ENCODE measurements at places on chromosomes 2 and 18. TPM values are rescaled to one million over a fixed set of nuclear protein-coding genes. Genes with fewer than 3 reads are reported as not detected.

Gene EPHA4
- total RNA-seq: 20.4 TPM

Gene UNC80
- total RNA-seq: not detected

Gene SMARCAL1
- total RNA-seq: 22.1 TPM

Gene ZNF804A
- 0.68 TPM for total RNA-seq

GRCh38 chr2:13725945-13726344 is 906.6 kb upstream of the LRATD1 start:
- H3K36me3 ChIP-seq: no peaks in the 10 kb centered on the region
- DNase-seq: no peak
- H3K27ac ChIP-seq: no peak overlapping the region
- no peaks in the 10 kb centered on the region for H3K4me1 ChIP-seq
- no peak overlapping the region for H3K4me3 ChIP-seq
- H3K27me3 ChIP-seq: no peaks in the 10 kb centered on the region

DNA sequence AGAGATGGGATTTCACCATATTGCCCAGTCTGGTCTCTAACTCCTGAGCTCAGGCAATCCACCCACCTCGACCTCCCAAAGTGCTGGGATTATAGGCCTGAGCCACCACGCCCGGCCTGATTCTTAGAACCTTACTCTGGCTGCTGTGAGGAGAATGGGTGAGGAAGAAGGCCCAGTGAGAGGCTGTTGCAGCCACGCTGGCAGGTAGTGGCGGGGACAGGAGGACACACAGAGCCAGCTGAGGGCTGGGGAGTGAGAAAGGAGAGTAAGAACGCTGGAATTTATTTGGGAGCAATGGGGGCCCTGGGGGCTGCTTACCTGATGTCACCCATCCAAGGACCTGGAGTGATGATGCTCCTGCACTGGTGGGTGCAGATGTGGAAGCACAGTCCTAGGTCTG is 153.8 kb upstream of the SIX3 start:
- no peak overlapping the region for H3K4me3 ChIP-seq
- no peaks in the 10 kb centered on the region for H3K27me3 ChIP-seq
- no peaks in the 10 kb centered on the region for H3K36me3 ChIP-seq
- no peaks in the 10 kb centered on the region for H3K4me1 ChIP-seq
- DNase-seq: no peak

- H3K27me3 ChIP-seq: no peaks in the 10 kb centered on the region
- no peak overlapping the region for H3K4me3 ChIP-seq
- H3K27ac ChIP-seq: no peak overlapping the region
- no peaks in the 10 kb centered on the region for H3K36me3 ChIP-seq
- no peaks in the 10 kb centered on the region for H3K4me1 ChIP-seq
Measured at GRCh38 chr2:60517446-60517845, 36.0 kb downstream of the BCL11A start.

DNA sequence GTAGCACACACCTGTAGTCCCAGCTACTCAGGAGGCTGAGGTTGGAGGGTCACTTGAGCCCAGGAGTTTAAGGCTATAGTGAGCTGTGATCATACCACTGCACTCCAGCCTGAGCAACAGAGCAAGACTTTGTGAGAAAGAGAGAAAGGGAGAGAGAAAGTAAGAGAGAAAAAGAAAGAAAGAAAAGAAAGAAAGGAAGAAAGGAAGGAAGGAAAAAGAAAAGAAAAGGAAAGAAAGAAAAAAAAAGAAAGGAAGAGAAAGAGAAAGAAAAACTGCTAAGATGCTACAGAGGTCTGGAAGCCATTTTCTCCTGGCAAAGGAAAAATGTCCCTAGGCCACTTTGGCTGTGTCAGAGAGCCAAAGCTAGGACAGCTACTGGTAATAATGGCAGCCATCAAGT is 30.6 kb downstream of the DRC1 start:
- no peaks in the 10 kb centered on the region for H3K4me1 ChIP-seq
- no peak for DNase-seq
- H3K36me3 ChIP-seq: no peaks in the 10 kb centered on the region

DNA sequence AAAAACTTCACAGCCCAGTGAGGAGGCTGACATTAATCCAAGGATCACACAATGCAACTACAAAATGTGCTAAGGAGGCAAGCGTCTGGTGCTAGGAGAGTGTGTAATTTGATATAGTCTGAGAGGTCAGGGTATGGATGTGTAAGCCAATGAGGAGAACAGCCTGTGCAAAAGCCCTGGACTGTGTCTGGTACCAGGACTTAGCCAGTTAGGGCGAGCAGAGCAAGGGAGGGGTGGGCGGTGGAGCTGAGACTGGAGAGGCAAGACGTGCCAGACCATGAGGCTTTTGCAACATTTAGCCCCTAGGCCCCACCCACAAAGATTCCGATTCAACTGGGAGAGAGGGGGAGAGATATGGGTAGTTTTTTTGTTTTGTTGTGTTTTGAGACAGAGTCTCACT is 33.5 kb upstream of the SPRED2 start:
- no peaks in the 10 kb centered on the region for H3K36me3 ChIP-seq
- H3K4me1 ChIP-seq: no peaks in the 10 kb centered on the region
- no peak overlapping the region for H3K4me3 ChIP-seq
- no peak for DNase-seq
- H3K27ac ChIP-seq: no peak overlapping the region

GRCh38 chr2:75497256-75497655 is 63.5 kb downstream of the EVA1A start:
- H3K4me1 ChIP-seq: no peaks in the 10 kb centered on the region
- no peak overlapping the region for H3K4me3 ChIP-seq
- H3K36me3 ChIP-seq: no peaks in the 10 kb centered on the region
- H3K27ac ChIP-seq: no peak overlapping the region

- no peak for DNase-seq
- H3K27me3 ChIP-seq: no peaks in the 10 kb centered on the region
- no peaks in the 10 kb centered on the region for H3K36me3 ChIP-seq
Measured at GRCh38 chr2:191441496-191442214, 196.5 kb downstream of the MYO1B start.

DNA sequence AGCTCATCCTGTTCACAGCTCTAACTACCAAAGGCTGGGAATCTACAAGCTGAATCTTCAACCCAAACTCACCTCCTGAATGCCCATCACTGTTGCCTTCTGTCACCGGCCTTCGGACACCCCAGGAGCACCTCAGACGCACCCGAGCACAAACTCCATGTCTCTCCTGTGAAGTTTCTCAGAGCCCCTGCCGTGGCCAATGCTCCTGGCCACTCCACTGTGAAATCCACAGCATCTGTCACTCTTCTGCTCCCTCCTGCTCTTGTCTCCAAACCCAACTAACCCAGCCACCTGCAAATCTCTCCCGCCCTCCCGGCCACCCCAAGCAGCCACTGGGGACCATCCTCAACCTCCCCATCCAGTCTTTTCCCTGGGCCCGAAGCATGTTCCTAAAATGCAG is 457.9 kb upstream of the SALL3 start:
- H3K36me3 ChIP-seq: no peaks in the 10 kb centered on the region
- DNase-seq: no peak
- H3K4me3 ChIP-seq: no peak overlapping the region
- no peak overlapping the region for H3K27ac ChIP-seq

Gene TACR1
- 6.0 TPM for total RNA-seq

- no peak for DNase-seq
- no peak overlapping the region for H3K27ac ChIP-seq
- H3K27me3 ChIP-seq: no peaks in the 10 kb centered on the region
- H3K4me1 ChIP-seq: peaks cover 5% of the 10 kb centered on the region
- no peaks in the 10 kb centered on the region for H3K36me3 ChIP-seq
- no peak overlapping the region for H3K4me3 ChIP-seq
Measured at GRCh38 chr2:176518823-176519222, 249.6 kb downstream of the MTX2 start.

DNA sequence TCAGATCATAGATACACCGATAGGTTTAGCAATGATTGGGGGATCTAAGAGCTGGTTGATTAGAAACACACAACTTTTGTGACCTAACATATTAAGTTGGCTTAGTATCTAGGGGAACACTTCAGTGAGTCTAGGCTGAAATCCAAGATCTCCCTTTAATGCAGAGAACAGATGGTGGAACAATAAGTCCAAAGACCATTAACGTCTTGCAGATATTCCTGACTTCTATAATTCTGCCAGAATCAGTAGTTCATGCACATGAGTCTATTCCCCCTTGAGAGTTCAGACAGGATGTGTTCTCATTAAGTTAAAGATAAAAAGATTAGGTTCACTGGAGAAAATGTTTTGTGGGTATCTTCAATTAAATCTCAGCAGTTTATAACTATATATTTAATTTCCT is 506.5 kb downstream of the TSN start:
- no peak for DNase-seq
- H3K36me3 ChIP-seq: no peaks in the 10 kb centered on the region
- no peak overlapping the region for H3K27ac ChIP-seq
- H3K4me3 ChIP-seq: no peak overlapping the region
- H3K4me1 ChIP-seq: no peaks in the 10 kb centered on the region

Gene ATP6V1C2
- total RNA-seq: not detected

Gene CLEC4F
- 0.54 TPM for total RNA-seq

DNA sequence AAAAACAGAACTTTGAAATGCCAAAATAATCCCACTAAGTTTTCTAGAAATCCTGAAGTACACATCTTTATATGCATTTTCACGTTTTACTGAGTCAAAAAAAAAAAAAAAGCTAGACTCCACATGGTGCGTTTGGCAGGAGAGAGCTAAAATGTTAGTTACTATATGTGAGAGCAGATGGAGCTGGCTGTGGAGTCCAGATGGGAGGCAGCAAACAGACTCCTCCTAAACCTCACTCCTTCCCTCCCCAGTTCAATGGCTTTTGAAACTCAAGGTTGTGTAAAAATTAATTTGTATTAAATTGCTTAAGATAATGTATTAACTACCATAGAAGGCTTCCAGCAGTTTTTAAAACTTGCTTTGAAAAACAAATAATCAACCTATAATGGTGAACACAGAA is 248.8 kb downstream of the AGPS start:
- no peak overlapping the region for H3K27ac ChIP-seq
- no peaks in the 10 kb centered on the region for H3K27me3 ChIP-seq
- no peak overlapping the region for H3K4me3 ChIP-seq
- H3K4me1 ChIP-seq: no peaks in the 10 kb centered on the region

DNA sequence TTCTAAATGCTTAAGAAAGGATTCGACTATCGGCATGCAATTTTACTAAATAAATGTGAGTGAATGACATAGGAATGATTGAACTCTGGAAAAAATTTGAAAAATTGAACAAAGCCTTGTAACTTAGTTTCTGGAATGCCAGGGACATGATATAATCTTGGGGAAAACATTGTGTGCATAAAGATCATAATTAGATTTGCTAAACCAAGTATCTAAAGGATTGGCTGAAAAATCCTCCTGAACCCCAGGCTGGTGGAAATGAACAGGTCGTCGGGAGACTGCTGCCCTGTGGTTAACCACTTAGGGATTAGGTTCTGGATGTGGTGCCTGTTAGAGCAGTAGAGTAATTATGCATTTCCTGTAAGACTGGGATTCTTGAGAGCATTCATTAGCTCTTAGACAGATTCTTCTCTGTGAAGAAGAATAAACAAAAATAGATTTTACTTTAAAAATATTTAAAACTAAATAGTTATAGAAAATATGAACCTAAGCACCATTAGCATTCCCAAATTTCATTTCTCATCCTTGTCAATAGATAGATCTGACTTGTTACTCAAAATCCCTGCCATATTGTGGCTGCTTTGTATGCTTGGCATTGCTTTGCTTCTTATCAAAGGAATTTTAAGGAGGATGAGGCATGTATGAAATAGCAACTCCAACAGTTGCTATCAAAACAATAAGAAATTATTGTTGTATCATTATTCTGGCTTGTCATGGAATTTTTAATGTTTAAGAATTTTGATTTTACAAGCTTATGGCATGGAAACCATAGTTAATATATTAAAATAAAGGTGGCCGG is 55.9 kb downstream of the LYPD6B start:
- DNase-seq: no peak
- H3K4me3 ChIP-seq: no peak overlapping the region
- no peak overlapping the region for H3K27ac ChIP-seq
- no peaks in the 10 kb centered on the region for H3K27me3 ChIP-seq
